Caki2 (cell line): ENCODE measurements at places on chromosomes 2 and 18. TPM values are rescaled to one million over a fixed set of nuclear protein-coding genes. Genes with fewer than 3 reads are reported as not detected.

DNA sequence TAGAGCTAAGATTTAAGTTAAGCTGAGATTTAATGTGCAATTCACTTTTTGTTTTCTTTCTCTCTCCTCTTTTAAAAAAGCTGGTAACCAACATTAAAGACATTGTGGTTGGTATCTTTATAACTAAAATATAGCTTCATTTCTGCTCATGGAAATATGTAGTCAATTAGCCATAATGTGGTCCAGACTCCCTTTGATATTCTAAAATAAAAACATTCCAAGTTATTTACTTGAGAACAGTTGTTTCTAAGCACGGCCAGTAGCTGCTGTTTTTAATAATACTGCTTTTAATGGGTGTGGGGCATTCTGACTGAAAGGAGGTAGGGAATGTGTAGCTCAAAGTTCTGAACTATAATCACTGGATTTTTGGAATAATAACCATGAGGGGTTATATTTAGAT lies 183.3 kb upstream of the FBXO11 start:
- no peak for DNase-seq

The GPBAR1 gene
- 0.12 TPM in 1 of 2 replicates, not detected in the other for total RNA-seq

- DNase-seq = no peak
Observed at GRCh38 chr2:102004581-102004980, 12.8 kb downstream of the IL1R2 start.

The PLGLB1 gene
- total RNA-seq = 0.34 TPM in 1 of 2 replicates, not detected in the other

DNA sequence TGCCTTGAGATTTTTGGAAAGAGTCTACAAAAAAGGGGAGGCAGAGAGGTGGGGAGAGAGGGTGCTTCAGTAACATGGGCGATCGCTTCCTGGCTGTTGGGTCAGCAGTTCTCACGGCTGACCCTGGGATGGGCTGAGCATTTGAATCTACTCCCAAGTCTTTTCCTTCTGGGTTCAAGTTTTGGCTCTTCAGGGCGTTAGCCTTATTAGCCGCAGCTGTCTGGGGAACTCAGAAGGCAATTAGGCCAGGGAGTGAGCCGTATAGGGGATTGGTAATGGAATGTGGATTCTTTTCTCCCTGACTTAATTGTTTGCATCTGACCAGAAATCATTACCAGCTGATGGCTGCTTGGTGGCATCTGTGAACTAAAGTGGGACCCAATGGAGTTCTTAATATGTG lies 250.5 kb upstream of the SKOR2 start:
- DNase-seq = no peak

DNA sequence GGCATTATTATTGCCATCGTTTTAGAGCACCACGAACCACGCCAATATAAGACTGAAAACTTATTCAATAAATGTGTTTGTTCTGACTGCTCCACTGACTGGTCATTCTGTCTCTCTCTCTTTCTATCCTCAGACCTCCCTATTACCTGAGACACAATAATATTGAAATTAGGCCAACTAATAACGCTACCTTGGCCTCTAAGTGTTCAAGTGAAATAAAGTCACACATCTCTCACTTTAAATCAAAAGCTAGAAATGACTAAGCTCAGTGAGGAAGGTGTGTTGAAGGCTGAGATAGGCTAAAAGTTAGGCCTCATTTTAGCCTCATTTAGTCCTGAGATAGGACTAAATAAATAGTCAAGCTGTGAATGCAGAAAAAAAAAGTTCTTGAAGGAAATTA lies 38.8 kb downstream of the G6PC2 start:
- no peak for DNase-seq

DNA sequence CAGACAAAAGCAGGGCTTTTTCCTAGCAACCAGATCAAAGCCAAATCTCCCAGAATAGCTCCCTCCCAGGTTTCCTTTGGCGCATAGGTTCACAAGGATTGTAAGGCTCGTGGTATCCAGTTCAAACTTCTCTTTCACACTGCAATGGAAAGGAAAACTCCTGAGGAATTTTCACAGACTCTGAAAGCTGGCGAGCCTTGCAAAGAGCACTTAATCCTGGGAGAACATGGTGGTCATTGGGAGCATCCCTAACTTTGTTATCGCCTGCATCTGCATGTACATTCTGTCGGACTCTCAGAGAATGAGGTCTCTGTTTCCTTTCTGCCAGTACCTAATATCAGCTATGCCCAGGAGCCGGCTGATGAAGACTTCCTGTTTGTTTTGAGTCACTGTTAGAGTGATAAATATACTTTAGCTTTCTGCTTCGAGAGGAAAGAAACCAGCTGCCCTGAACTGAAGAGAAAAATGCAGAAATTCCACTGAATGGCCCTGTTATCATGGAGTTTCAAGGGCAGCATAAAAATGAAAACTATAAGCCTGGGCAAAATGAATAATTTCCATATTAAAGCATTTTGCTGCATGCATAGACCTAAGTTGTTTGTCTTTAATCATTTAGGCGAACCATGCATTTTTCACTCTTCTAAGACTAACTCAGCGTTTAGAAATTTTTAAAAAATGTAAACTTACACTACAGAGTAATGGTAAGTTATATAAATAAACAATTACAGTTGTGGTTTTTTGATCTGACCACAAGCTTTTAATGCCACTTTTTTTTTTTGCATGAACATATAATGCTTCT lies 76.4 kb upstream of the ZEB2 start:
- DNase-seq = peak; percentile 11

The SERPINB10 gene
- not detected in 2 replicates for total RNA-seq

DNA sequence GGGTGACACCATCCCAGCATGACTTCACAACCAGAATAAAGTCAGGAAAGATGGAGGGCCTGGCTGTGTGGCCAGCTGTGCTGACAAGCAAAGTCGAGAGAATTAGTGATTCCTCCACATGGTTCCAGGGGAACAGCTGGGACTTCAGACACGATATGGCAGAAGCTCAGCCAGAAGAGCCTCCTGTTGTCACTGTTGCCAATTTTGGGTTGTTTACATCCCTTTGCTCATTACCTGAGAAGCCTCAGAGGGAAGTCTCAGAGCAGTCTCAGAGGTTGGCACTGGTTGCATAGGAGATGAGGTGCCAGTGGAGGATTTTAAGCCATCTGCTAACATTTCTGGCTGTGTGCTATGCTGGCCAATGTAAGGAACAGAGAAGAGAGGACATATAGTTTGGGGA lies 16.0 kb downstream of the LINC00305 start:
- no peak for DNase-seq

- DNase-seq = no peak
Observed at GRCh38 chr2:233706720-233707119, 6.0 kb upstream of the UGT1A5 start.

GRCh38 chr2:143347901-143348414 lies 218.7 kb downstream of the ARHGAP15 start:
- no peak for DNase-seq

DNA sequence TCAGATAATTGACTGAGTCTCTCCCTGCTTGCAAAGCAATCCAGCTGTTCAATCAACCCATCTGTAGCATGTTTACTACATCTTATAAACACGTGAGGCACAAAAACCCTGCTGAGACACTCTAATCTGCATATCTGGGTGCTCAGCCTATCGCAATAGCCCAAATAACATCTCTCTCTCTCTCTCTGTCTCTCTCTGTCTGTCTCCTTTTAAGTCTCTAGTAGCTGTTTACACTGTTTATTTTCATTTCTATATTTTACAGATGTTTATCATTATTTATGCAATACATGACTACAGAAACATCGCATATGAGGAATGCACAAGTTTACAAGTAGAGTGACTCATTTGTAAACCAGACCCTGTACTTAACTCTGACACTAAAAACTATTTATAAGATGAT lies 422.1 kb upstream of the DSEL start:
- no peak for DNase-seq

The SIX3 gene
- not detected in 2 replicates for total RNA-seq

DNA sequence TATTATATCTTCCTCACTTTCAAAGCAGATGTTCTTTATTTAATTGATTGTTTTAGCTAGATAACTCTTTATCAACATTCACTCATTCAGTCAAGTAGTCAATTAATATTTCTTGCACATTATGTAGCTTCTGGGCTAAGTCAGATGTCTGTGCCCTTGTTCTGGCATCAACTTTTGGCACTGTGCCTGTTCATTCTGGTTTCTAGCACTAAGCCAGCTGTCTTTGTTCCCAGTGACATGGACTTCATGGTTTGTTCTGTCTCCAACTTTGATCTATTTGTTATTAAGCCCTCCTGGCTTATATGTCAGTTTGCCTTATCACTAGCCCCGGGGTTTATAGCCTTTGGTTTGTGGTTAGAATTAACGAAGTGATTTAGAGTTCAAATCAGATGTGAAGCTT lies 247.9 kb upstream of the SYT4 start:
- no peak for DNase-seq

GRCh38 chr18:45449418-45450227 lies 165.7 kb upstream of the SLC14A2 start:
- no peak for DNase-seq

GRCh38 chr2:866009-866680 lies 84.5 kb upstream of the SNTG2 start:
- DNase-seq = no peak

The SCG2 gene
- 2.4 and 3.1 TPM in 2 replicates for total RNA-seq

GRCh38 chr2:114929225-114929624 lies 486.8 kb downstream of the DPP10 start:
- DNase-seq = no peak

- DNase-seq = no peak
Observed at GRCh38 chr2:233063269-233063975, 3.3 kb downstream of the INPP5D start.

DNA sequence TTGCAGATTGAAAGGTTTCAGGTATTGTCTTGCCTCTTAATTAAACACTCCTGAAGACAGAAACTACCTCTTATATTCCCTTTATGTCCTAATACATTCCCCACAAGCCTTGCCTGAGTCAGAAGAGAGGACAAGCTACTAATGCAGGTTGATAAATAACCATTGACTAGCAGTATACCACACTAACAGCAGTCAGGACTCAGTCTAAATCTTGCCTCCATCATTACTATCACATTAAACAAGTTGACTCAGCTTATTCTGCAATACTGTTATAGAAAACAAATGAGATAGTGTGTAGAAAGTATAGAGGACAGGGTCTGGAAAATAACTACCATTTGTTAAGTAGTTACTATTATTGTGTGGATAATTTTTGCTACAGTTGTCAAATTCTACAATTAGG lies 63.8 kb downstream of the TTC21B start:
- no peak for DNase-seq

- no peak for DNase-seq
Observed at GRCh38 chr2:136381722-136382633, 264.0 kb upstream of the CXCR4 start.

DNA sequence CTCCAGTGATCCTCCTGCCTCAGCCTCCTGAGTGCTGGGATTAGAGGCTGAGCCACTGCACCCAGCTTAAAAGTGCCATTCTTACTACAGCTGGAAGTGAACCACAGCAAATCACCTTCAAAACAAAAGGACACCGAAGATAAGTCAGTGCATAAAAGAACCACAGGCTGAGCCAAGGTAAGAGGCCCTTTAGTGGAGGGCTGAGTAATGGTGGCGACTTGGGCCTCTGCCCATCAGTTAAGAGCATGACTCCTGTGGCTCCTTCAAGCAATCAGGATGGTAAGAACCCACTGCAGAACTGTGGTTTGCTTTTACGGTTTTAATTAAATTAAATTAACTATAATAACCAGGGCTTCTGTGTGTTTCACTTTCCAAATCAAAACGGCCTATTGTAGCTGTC lies 75.1 kb downstream of the CTAGE1 start:
- peak; percentile 4 for DNase-seq
